ENCODE measurements at places on chromosomes 12 and 14.

GRCh38 chr12:60072911-60073310, 477.1 kb downstream of the SLC16A7 start:
- DNase-seq: no peak

DNA sequence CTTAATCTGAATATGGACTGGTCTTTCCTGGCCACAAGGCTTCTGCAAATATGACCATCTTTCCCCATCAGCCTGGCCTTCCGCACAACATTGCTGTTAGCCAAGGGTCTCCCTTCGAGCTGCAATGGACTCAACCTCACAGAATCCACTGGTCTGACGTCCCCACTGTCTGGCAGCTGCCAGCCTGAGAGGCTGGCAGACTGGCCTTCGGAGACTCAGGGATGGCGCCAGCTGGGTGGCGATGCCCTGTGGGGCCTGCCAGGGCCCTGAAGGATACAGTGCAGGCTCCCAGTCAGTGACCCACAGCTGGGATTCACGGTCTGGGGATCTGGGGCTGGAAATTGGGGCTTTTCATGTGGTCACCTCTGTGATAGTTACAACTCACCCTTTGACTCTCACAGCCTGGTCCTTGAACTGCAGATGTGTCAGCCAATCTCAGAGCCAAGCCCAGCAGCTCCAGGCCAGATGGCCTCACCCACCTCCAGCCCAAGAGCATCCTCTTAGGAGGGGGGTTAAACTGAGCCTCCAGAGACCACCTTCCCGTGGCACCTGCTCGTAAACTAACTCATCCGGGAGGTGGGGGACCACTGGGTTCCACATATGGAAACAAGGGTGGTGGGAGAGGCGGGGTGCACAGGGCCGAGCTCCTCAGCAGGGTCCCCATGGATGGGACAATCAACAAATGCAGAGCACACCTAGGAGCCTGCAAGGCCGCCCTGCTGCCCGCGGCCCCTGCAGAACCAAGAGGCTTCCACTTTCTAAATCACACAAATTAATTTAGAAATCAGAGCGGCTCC, 21.1 kb upstream of the C14orf180 start:
- no peak for DNase-seq

- DNase-seq: no peak
Measured at GRCh38 chr12:130463818-130464670, 126.4 kb downstream of the PIWIL1 start.

GRCh38 chr12:67892259-67893021, 96.8 kb upstream of the IFNG-AS1 start:
- no peak for DNase-seq

DNA sequence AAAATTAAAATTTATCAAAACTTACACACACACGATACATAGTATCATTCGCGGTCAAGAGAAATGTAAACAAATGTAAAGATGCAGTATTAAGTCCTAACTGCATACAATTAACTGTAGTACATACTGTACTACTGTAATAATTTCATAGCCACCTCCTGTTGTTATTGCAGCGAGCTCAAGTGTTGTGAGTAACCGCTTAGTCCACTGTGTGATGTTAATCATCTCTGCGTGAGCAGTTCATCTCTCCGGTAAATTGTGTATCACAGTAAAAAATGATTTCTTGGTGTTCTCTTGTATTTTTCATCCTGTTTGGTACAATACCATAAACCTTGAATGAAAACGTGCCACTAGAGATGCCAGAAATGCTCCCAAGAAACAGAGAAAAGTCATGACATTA, 6.5 kb downstream of the EPS8 start:
- DNase-seq: no peak

DNA sequence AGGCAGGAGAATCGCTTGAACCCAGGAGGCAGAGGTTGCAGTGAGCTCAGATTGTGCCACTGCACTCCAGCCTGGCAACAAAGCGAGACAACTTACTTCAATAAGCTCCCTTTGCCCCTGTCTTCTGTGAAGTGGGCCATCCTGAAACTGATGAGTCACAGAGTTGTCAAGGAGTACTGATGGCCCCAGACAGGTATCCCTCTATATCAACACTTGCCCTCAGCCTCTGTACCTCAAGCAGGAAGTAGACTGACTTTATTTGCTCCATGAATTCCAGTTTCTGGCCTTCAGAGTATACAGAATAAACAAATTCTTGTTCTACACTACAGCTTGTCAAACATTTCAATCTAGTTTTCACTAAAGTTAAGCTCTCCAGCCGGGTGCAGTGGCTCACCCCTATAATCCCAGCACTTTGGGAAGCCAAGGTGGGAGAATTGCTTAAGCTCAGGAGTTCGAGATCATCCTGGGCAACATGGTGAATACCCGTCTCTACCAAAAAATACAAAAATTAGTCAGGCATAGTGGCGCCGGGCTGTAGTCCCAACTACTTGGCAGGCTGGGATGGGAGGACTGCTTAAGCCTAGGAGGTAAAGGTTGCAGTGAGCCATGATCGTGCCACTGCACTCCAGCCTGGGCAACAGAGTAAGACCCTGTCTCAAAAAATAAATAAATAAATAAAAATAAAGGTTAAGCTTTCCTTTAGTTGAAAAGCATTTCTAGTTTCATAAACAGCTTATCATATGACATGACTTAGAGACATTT, 16.4 kb upstream of the LRP10 start:
- no peak for DNase-seq

DNA sequence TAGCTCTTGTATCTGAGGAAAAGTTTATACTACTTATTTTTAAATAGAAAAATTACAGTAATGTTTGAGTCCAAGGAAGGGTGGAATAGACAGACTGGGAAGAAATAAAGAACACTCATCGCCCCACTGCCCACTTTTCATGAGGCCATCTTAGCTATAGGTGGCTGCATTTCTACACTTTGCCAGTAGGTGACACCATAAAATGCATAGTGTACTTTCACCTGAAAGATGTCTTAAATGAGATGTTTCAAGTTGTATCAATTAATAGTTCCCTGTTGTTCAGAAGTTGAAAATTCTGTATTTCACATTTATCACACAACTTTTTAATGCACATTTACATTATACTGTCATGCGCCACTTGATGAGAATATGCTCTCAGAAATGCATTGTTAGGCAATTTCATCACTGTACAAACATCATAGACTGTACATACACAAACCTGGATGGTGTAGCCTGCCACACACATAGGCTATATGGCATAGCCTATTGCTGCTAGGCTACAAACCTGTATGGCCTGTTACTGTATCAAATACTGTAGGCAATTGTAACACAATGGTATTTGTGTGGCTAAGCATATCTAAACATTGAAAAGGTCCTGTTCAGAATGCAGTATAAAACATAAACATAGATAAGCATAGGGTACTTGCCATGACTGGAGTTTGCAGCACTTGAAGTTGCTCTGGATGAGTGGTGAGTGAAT, 27.6 kb downstream of the PMCH start:
- DNase-seq: no peak

DNA sequence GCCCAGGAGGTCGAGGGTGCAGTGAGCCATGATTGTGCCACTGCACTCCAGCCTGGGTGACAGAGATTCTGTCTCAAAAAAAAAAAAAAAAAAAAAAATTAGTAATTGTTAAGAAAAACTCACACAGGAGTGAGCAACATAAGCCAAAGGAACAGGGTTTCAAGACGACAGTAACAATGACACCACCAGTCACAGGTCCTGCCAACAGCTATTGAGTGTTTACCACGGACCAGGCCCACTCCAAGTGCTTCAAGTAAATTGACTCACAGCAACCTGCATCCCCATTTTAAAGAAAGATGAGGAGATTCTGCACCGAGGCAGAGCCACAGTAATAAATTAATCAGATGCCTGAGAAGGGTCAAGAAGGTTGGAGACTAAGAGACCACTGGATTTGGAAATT, 194.5 kb downstream of the DPF3 start:
- DNase-seq: peak; percentile 33

GRCh38 chr14:72416892-72417291, 477.0 kb downstream of the DPF3 start:
- no peak for DNase-seq

DNA sequence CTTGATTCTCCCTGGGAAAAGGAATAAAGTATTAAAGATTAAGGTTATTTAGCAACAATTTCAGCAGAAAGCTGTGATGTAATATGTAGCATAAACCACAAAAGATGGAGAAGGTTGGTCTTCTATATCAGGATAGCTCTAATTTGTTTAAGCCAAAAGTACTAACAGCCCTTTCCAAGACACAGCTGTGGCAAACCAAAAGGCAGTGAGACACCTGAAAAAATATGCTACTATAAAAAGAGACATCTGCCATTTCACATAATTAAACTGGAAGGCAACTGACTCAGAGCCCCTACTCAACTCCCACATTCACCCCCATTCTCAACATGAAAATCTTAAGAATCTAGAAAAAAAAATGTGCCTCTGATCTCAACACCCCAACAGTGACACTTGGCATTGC, 390.2 kb upstream of the PRICKLE1 start:
- DNase-seq: no peak

DNA sequence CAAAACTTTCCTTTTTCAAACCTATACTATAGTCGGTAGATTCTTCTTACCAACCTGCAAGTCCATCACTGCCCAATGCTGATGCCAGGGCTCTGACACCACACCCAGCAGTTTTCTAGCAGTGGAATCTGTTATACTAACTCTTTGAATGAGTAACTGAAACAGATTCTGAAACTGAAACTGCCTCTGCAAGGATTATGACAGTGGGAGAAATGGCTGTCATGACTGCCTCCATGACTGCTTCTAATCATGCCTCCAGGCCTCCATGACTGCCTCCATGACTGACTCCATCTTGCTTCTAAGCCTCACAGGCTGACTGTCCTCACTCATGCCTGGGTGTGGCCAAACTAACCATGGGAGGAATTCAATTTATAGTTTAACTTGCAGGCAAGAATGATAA, 29.4 kb upstream of the OXA1L start:
- DNase-seq: peak; percentile 75

DNA sequence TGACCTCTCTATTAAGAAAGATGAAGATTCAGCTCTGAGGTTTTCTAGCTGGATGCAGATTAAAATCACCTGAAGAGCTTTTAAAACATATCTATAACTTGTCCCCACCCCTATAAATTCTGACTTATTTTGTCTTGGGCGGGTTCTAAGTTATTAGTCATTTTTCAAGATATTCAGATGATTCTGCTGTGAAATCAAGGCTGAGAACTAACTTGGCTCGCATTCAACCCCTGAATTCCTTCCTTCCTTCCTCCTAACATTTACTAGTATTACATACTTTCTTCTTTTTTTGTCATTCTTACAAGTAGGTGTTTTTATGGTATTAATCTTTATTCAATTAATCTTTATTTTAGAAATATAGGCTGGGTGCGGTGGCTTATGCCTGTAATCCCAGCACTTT, 55.4 kb downstream of the SSPN start:
- no peak for DNase-seq

GRCh38 chr12:67981287-67982162, 7.7 kb upstream of the IFNG-AS1 start:
- DNase-seq: no peak

- DNase-seq: no peak
Measured at GRCh38 chr14:89620436-89620835, 203.4 kb upstream of the FOXN3 start.
